ENCODE measurements at places on chromosomes 1 and 21.

GRCh38 chr1:147745271-147745670 is 15.1 kb downstream of the GJA5 start:
- no peak for DNase-seq

- DNase-seq, result no peak
Observed at GRCh38 chr1:109199710-109200109, 14.0 kb upstream of the SARS1 start.

DNA sequence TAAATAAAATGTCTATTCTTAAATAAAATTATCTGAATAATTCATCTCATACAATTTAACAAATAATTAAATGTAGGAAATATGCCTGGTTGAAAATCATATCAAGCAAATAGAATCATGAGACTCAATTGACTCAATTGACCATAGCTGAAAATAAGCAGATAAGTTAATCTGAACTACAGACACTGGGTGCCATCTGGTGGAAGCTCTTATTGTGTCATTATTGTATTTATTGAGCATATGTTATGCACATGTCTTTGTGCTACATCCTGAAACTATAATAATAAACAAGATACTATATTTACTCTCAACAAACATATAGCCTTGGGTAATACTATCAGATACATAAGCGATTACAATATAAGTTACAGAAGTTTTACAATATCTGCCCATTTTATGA is 41.0 kb downstream of the BRINP3 start:
- DNase-seq, result no peak

DNA sequence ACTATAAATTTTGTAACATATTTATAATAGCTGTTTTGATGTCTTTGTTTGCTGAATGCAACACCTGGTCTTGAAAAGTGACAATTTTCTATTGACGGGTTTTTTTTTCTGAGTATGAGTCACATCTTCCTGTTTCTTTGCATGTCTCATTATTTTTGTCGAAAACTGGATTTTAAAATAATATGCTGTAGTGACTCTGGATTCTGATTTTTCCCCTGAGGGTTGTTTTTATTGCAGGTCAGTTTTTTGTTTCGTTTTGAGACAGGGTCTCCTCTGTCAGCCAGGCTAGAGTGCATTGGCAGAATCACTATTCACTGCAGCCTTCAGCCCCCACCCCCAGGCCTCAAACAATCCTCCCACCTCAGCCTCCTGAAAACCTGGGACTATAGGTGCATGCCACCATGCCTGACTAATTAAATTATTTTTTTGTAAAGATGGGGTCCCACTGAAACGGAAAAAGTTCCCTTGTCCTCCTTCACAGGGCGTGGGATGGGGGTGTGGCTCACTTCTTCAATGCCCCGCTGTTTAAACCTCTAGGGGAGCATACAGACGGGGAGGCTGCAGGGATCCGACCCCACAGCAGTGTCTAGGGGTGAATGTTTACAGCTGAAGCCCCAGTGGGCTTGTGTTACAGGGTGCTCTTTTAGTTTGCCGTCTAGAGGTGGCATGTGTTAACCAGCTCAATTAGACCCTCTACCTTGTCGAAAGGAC is 11.3 kb upstream of the PPIE start:
- no peak for DNase-seq

DNA sequence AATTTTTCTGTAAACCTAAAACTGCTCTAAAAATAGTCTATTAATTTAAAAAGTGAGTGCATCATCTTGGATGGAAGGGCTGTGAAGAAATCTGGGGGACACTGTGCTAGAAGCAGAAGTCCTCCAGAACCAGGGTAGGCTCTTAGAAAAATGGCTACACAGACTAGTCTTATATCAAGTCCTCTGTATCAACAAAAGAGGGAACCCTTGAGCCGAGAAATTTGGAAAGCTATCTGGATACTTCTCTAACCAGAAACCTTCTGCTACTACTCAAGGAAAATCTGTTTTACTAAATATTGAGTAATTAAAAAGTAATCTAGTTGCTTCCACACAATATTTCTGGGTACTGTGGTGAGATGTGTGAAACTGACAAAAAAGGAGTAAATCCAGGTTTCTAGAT is 92.1 kb downstream of the WDR3 start:
- DNase-seq, result no peak

- no peak for DNase-seq
Observed at GRCh38 chr1:216410026-216410425, 13.2 kb downstream of the USH2A start.

GRCh38 chr1:55641947-55642346 is 426.8 kb upstream of the USP24 start:
- DNase-seq, result no peak

DNA sequence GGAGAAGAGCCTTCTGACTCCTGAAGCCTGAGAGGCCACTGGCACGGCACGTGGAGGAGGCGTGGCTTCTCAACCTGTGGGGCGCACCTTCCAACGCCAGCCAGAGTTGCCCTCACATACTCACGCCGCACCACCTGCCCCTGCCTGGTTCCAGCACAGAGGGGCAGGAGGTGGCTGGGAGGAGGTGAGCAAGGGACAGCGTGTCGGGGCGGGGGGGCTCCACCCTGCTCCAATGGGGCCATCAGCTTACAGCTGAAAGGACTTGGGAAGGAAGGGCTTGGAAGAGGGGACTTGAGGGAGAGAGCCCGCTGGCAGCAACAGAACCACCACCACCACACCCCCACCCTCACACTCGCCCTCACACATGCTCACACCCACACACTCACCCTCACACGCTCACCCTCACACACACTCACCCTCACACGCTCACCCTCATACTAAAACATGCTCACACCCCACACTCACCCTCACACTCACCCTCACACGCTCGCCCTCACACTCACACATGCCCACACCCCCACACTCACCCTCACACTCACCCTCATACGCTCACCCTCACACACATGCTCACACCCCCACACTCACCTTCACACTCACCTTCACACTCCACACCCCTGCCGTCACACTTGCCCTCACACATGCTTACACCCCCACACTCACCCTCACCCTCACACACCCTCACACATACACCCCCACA is 41.6 kb upstream of the EDN2 start:
- DNase-seq, result no peak

- DNase-seq, result no peak
Observed at GRCh38 chr1:70429219-70429618, 18.2 kb downstream of the CTH start.

DNA sequence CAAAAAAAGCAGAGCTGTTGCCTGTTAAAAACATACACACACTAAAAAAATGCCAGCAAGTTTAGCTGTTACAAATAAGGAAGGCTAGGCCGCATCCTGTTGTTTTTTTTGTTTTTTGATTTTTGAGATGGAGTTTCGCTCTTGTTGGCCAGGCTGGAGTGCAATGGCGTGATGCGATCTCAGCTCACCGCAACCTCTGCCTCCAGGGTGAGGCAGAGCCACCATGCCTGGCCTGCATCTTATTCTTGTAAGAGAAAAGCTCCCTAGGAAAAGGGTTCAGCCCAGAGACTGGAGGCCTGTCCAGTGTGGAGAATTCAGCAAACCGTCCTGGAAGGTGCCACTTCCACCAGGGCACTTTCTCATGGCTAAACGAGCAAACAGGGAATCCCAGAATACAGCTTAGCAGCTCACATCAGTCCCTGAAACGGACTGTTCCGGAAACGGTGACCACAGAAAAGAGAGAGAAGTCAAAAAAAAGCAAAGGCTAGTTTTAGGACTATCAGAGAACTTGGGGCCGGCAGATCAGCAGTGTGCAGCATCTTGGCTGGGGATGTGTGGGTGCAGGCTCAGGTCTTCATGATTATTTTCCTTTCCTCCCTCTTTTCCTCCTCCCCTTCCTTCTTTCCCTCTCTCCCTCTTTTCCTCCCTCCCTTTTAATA is 283.6 kb downstream of the AJAP1 start:
- DNase-seq, result no peak

- no peak for DNase-seq
Observed at GRCh38 chr1:33328817-33329216, 7.9 kb upstream of the A3GALT2 start.
